ENCODE measurements at places on chromosomes 1 and 21.

GRCh38 chr1:155236451-155236850 lies 18.8 kb downstream of the ENTREP3 start:
- DNase-seq, result no peak

- DNase-seq, result no peak
Measured at GRCh38 chr1:148389027-148389339, 94.1 kb downstream of the PPIAL4G start.

GRCh38 chr1:108850929-108851328 lies 6.0 kb downstream of the AKNAD1 start:
- no peak for DNase-seq

DNA sequence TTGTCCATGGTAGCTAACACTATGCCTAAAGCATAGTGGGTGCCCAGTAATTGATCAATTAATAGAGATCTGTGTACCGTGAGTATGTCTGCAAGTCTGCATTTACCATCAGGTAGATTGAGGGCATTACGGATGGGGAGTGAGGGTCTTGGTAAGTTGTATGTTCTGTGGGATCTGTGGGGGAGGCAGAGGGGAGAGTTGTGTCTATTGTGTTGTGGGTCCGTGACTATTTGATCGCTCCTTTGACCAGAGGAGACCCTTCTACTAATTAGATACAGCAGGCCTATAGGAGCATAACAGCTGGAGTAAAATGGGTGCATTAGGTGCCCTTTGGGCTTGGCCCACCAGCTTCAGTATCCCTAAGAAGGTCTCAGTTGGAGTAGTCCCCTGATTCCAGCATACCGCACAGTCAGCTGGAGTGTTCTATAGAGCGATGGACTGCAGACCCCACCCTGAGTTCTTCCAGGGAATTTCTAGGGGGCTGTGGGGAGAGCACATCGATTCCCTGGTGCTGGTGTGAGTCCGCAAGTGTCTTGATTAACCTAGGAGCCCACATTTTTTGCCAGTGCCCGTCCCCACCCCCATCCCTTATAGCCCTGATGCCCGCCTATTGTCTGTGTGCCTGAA lies 55.9 kb downstream of the RHBG start:
- DNase-seq, result no peak

DNA sequence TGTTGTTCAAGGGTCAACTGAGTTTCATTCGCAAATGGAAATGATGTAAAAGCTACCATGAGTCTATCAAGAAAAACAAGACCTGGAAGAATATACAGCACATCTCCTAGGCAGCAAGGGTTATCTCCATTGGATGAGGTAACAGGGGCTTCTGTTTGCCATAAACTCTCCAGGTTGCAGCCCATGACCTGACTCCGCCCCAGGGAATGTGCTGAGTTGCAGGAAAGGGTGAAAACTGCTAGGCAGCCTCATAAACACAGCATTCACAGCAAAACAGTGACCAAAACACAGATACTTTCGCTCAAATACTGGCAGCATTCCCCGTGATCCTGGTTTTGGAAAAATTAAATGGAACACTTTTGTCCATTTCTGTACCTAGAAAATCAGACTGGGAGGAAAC lies 20.2 kb upstream of the ACTA1 start:
- no peak for DNase-seq

GRCh38 chr1:21651214-21652042 lies 17.7 kb downstream of the RAP1GAP start:
- DNase-seq, result peak; percentile 65

DNA sequence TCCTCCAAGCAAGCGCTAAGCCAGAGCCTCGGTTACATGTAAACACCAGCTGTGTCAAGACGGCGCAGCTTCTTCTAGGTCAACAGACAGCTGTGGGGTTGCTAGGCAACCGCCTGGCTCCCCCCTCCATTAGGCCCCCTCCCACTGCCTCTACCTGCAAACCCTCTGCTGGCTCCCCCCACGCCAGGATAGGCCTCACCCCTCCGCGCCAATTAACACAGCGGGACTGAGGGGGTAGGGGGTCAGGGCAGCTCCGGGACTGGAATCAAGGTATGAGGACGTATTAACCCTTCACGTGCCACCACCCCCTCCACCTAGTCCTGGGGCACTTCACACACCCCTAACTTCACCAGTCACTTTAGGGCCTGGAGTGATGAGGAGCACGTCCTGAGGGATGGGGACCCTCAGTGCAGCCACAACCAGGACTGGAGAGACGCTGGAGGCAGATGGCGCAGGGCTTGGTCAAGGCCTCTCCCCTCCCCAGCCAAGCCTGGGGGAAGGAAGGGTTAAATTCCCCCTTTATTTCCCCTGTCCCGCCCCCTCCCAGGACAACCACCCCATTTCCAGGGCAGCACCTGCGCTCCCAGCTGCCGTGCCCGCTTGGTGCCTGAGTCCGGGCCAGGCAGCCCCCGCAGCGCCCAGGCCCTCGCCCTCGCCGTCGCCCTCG lies 37.4 kb upstream of the WASF2 start:
- DNase-seq, result peak; percentile 98

- no peak for DNase-seq
Measured at GRCh38 chr21:45306832-45307571, 19.3 kb upstream of the POFUT2 start.

Measured in NCI-H345 (cell line).